Activated CD8-positive, alpha-beta memory T cell treated with anti-CD3 and anti-CD28 coated beads for 1 hour (primary cell): ENCODE measurements at places on chromosomes 1 and 21.

GRCh38 chr1:47865881-47866535 lies 131.2 kb downstream of the TRABD2B start:
- DNase-seq, result no peak

DNA sequence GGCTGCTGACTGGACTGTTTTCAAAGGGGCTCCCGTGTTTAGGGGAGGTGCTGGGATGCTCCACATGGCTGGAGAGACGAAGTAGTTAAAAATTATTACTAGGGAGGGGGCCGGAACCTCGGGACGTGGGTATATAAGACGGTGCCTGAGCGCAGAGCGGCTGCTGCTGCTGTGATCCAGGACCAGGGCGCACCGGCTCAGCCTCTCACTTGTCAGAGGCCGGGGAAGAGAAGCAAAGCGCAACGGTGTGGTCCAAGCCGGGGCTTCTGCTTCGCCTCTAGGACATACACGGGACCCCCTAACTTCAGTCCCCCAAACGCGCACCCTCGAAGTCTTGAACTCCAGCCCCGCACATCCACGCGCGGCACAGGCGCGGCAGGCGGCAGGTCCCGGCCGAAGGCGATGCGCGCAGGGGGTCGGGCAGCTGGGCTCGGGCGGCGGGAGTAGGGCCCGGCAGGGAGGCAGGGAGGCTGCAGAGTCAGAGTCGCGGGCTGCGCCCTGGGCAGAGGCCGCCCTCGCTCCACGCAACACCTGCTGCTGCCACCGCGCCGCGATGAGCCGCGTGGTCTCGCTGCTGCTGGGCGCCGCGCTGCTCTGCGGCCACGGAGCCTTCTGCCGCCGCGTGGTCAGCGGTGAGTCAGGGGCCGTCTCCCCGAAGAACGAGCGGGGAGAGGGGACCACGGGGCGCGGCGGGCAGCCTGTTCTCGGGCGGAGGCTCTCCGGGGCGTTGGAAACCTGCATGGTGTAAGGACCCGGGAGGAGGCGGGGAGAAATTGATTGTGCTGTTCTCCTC lies at the start of gene CHODL:
TSS of gene CHODL (plus strand) at position 163 of the 793 bp plus-strand sequence. CDS start at position 554, 391 bp downstream.
- no peak for DNase-seq

GRCh38 chr1:1306661-1307260 lies 969 bp downstream of the ACAP3 start:
- no peak for DNase-seq

DNA sequence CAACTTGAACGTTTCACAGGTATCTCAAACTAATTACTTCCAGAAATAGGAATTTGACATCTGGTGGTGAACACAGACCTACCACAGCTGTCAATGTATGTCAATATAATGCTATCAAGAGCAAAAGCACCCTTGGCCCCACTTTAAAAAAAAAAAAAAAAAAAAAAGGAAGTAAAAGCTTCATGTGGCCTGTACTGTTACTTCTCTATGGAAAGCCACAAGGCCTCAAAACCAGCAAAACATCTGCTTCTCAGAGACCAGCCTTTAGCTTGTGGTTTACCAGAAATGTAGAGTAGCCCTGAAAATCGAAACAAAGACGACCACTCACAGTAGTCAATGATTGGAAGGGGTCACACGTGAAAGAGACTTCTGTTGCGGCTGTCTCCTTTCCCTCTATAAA lies 109.6 kb downstream of the SLC45A1 start:
- DNase-seq, result no peak

DNA sequence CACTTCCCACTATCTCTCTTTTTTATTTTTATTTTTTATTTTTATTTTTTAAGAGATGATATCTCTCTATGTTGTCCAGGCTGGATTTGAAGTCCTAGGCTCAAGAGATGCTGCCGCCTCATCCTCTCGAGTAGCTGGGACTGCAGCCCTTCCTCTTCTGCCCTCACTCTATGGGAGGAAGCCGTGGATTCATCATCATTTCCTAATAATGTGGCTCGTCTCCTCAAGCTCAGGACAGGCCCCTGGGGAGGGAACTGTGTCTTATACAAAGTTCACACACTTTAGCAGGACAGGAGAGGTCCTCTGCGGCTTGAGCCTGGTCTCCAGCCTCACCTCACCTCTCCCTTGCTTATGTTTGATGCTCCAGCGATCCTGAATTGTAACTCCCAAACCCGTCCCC lies 16.5 kb upstream of the IFFO2 start:
- DNase-seq, result no peak

DNA sequence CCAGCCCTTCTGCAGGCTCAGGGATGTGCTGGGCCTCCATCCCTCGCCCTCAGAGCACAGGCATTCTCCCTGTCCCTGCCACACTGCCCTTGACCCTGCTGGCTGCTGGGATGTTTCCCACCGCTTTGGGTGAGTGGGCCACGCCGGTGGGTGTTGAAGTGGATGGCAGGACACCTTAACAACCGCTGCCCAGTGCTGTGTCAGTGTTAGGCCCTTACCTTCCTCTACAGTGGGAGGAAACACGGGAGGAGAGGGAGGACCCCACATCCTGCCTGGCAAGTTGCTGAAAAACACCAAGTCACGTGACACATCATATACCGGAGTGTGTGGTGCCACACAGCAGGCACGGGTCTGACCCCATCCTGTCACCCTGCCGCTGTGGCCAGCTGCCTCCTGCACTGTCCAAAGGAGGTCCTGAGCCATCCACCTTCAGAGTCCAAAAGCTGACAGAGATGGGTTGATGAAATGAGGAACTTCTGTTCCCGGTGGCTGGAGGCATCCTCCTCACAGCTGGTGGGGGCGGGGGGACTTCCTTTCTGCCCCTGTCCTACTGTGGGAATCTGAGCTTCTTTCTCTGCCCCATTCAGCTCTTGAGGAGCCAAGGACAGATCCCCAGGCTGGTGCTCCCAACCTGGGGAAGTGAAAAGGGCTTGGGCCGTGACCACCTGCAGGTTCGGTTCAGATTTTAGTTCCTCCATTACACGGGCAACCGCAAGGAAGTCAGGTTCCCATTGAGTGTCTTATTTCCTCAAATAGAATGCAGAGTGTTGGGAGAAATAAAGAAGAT lies 3.2 kb upstream of the THEMIS2 start:
- no peak for DNase-seq

GRCh38 chr1:78464449-78464891 lies 26.3 kb upstream of the PTGFR start:
- no peak for DNase-seq

DNA sequence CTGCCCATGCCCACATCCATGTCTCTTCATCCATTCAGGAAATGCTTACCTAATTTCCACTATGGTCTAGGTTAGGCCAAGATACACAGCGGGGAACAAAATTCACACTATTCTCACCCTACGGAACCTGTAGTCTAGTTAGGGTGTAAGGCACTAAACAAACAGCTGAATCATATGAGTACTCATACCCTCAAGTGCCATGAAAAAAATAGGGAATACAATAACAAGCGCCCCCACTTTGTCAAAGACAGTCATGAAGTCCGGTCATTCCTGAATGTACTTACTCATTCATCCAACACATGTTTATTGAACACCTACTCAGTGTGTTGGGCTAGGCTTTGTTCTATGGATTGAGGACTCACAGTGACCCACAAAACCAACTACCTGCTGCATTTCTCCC lies 6.2 kb upstream of the FYB2 start:
- no peak for DNase-seq

- no peak for DNase-seq
These were observed 16.2 kb downstream of the BTBD8 start for GRCh38 chr1:92096317-92096716.

GRCh38 chr1:160022330-160023310 lies 9.2 kb downstream of the PIGM start:
- no peak for DNase-seq

GRCh38 chr21:39852021-39852721 lies 15.1 kb upstream of the PCP4 start:
- DNase-seq, result no peak

- DNase-seq, result no peak
These were observed 45.3 kb upstream of the MCOLN3 start for GRCh38 chr1:85093644-85094043.

GRCh38 chr1:55774446-55774845 lies 559.3 kb upstream of the USP24 start:
- no peak for DNase-seq

DNA sequence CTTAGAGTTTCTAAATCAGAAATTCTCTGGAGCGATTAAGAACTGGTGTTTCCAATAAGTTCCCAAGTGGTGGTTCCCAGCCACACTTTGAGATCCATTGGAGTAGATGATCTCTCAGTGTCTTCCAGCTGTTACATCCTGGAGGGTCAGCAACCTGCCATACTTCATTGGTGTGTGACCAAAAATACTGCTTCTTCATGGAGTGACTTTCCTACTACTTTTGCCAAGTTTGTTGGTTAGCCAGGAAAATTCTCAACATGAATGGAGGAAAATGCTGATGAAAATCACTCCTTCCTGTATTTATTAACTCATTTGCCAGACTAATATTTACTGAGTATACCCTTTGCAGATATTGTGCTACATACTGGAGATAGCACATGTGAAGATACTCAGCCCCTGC lies 186.1 kb downstream of the FGGY start:
- DNase-seq, result no peak

- no peak for DNase-seq
These were observed 10.9 kb downstream of the SMAP2 start for GRCh38 chr1:40384413-40384762.

GRCh38 chr1:111565079-111565478 lies 54.5 kb upstream of the RAP1A start:
- no peak for DNase-seq

GRCh38 chr1:154595621-154596020 lies 12.4 kb downstream of the ADAR start:
- DNase-seq, result no peak

- no peak for DNase-seq
These were observed 183.9 kb upstream of the VAMP3 start for GRCh38 chr1:7587108-7587772.

- no peak for DNase-seq
These were observed 86.3 kb upstream of the ARTN start for GRCh38 chr1:43847290-43847689.

DNA sequence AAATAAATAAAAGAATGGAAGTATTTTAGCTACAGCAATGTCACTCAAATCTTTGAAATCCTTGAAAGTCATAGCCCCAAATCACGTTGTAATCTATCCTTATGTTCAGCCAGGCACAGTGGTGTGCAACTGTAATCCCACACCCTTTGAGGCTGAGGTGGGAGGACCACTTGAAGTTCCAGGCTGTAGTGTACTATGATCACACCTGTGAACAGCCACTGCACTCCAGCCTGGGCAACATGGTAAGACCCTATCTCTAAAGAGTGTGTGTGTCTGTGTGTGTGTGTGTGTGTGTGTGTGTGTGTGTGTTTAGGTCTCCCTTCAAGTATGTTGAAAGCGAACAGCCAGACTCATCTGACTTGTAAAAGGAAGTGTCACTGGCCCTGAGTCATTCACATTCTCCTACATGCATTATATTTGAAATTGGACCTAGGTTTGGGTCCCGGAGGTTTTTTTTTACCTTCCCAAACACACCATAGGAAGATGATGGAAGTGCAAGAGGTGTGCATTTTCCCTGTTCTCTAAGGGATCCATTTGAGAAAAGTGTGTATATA lies 50.1 kb downstream of the ZNF281 start:
- no peak for DNase-seq

DNA sequence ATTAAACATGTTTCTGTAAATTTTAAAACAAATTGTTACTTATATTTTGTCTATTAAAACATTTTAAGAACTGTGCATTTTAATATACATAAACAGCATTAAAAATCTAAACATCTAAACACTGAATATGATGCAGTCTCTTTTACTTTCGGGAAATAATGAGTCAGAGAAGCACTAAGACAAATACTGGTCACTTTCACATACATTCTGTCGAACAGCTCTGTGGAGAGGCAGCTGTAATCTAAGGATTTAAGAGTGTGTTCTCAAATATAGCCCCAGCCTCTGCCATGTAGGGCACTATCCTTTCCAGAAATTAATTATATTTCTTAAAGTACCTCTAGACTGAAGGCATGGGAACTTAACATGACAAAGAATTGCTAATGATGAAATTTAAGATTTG lies 89.6 kb upstream of the PTGFR start:
- no peak for DNase-seq

- no peak for DNase-seq
These were observed 13.0 kb upstream of the SERINC2 start for GRCh38 chr1:31399976-31400375.

GRCh38 chr1:231093156-231093922 lies 53.3 kb upstream of the FAM89A start:
- no peak for DNase-seq

- DNase-seq, result no peak
These were observed 24.2 kb downstream of the SLC19A2 start for GRCh38 chr1:169461390-169462000.

DNA sequence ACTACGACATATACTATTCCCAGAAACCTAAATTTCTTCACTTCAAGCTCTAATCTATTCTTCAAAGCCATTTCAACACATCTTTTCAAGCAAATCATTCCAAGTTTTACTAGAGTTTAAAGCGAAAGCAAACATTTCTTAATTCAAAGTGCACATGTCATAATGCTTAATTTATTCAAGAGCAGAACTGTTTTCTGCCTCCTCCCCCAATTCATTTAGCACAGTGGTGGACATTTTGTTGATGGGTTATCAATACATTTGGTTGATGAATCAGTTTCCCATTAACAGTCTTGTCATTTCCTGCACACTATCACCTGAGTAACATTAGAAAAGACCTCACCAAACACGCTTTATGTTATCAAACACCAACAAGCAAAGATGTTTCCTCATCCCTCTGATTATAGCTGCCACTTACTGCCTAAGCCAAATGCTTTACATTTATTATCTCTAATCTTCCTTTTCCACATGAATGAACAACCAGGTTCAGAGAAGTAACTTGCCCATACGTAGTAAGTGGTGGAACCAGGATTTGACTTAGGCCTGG lies 2.0 kb downstream of the SRSF4 start:
- no peak for DNase-seq

DNA sequence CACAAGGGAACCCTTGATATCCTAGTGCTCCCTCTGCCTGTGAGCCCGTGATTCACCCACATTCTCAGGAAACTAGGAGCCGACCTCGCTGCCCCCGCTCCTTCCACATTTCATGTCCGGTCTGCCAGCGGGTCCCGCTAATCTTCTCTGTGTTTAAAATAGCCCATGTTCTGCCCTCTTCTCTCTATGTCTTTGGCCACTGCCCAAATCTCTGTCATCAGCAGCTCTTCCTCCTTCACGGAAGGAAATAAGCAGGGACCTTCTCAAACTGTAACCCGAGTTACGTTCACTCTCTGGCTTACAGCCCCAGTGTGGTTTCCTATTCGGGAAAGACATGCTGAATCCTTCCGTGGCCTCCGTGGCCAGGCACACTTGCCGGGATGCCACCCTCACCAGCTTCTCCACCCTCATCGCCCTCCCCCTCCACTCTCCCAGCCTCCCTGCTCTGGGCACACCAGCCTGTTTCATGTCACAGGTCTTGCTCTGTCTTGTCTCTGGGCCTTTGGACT lies 21.1 kb upstream of the UBXN10 start:
- DNase-seq, result no peak

- no peak for DNase-seq
These were observed 7.5 kb downstream of the DENND4B start for GRCh38 chr1:153938996-153939395.
